Purkinje cell (primary cell): ENCODE measurements at places on chromosomes 4 and X. TPM values are rescaled to one million over a fixed set of nuclear protein-coding genes. Genes with fewer than 3 reads are reported as not detected.

RHOXF2B gene
- polyA plus RNA-seq, result 0.36 TPM in 1 of 2 replicates, not detected in the other

PAGE5 gene
- polyA plus RNA-seq, result not detected in 2 replicates

SPANXN4 gene
- not detected in 2 replicates for polyA plus RNA-seq

PNMA3 gene
- 4.1 and 5.0 TPM in 2 replicates for polyA plus RNA-seq

DUX4 gene
- not detected in 2 replicates for polyA plus RNA-seq

BANK1 gene
- polyA plus RNA-seq, result 0.89 TPM in 1 of 2 replicates, not detected in the other

TBC1D9 gene
- 40.3 and 49.0 TPM in 2 replicates for polyA plus RNA-seq

ARAF gene
- polyA plus RNA-seq, result 7.0 and 9.1 TPM in 2 replicates

PCYT1B gene
- polyA plus RNA-seq, result 0.71 and 0.88 TPM in 2 replicates

BMP3 gene
- polyA plus RNA-seq, result 0.08 and 1.0 TPM in 2 replicates

SOWAHB gene
- 0.71 and 1.0 TPM in 2 replicates for polyA plus RNA-seq

DNAAF6 gene
- not detected in 2 replicates for polyA plus RNA-seq

GDPD2 gene
- 1.0 TPM in 1 of 2 replicates, not detected in the other for polyA plus RNA-seq

SH3BGRL gene
- 110 and 163 TPM in 2 replicates for polyA plus RNA-seq

PPP4R3C gene
- not detected in 2 replicates for polyA plus RNA-seq

GCNA gene
- polyA plus RNA-seq, result 3.3 and 4.2 TPM in 2 replicates

RAB33A gene
- polyA plus RNA-seq, result 40.4 and 67.4 TPM in 2 replicates

CT45A2 gene
- polyA plus RNA-seq, result not detected in 2 replicates

GRIA3 gene
- polyA plus RNA-seq, result 220 and 287 TPM in 2 replicates

CDKL2 gene
- 30.2 and 43.3 TPM in 2 replicates for polyA plus RNA-seq

ETDA gene
- polyA plus RNA-seq, result not detected in 2 replicates

TMSB15C gene
- polyA plus RNA-seq, result 0.83 TPM in 1 of 2 replicates, not detected in the other

ESX1 gene
- polyA plus RNA-seq, result not detected in 2 replicates

LIMCH1 gene
- 86.4 and 111 TPM in 2 replicates for polyA plus RNA-seq

BTC gene
- polyA plus RNA-seq, result 0.97 TPM in 1 of 2 replicates, not detected in the other

ZFYVE28 gene
- 7.0 and 11.5 TPM in 2 replicates for polyA plus RNA-seq

PABPC5 gene
- polyA plus RNA-seq, result 6.8 and 9.2 TPM in 2 replicates

IRF2 gene
- polyA plus RNA-seq, result 19.1 and 39.8 TPM in 2 replicates

BEND2 gene
- not detected in 2 replicates for polyA plus RNA-seq

AKAP14 gene
- polyA plus RNA-seq, result 0.51 and 4.3 TPM in 2 replicates

CCNQ gene
- polyA plus RNA-seq, result 2.8 and 7.1 TPM in 2 replicates

TGIF2LX gene
- not detected in 2 replicates for polyA plus RNA-seq

SSX1 gene
- polyA plus RNA-seq, result not detected in 2 replicates

SMPX gene
- polyA plus RNA-seq, result 432 and 471 TPM in 2 replicates

DCAF4L1 gene
- polyA plus RNA-seq, result 0.04 and 0.15 TPM in 2 replicates

FHIP1A gene
- 8.8 and 9.8 TPM in 2 replicates for polyA plus RNA-seq

APLN gene
- not detected in 2 replicates for polyA plus RNA-seq
